Left renal cortex interstitium (tissue), 4 donors: ENCODE measurements at places on chromosomes 2 and 18. TPM values are rescaled to one million over a fixed set of nuclear protein-coding genes. Genes with fewer than 3 reads are reported as not detected.

Gene FBXO15
- 3.6 TPM for polyA plus RNA-seq

DNA sequence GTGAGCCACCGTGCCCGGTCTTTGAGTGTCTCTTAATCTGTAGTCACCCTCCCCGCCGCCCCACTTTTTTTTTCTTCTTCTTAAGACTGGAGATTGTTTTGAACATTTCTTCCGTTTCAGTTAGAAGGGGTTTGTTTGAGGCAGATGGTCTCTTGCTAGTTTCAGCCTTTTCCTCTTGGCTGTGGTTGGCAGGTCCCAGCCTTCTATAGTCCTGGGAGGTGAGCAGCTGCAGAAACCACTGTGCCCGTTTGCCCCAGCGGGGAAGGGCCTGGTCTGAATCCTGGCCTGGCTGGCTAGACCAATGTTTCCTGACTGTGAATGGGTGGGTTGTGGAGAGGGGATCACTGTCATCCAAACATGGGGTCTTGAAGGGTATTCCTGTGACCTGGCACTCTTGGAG lies 30.1 kb upstream of the MCFD2 start:
- no peak for DNase-seq

GRCh38 chr2:45001869-45002385 lies 7.3 kb downstream of the SIX2 start:
- no peak for DNase-seq

Gene NEU2
- not detected for polyA plus RNA-seq
